ENCODE measurements at places on chromosomes 11 and 22.

DNA sequence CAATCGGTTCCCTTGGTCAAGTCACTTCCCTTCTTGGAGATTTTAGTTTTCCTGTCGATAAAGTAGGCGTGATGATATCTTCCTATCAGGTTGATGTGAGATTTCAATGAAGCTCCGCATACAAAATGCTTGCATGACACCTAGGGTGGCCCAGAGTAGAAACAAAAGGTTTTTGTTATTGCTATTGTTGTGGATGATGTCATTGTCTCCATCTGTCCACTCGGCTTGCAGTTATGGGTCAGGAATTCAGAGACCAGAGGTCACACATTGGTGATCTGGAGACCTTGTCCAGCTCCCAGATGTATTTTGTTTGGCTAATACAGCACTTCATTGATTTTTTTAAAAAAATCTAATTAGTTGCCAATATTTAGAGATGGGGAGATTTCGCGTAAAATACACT lies 382.1 kb downstream of the MN1 start:
- no peak for DNase-seq

GRCh38 chr11:108221911-108222573 lies 396 bp downstream of the NPAT start:
- DNase-seq = peak; percentile 48

DNA sequence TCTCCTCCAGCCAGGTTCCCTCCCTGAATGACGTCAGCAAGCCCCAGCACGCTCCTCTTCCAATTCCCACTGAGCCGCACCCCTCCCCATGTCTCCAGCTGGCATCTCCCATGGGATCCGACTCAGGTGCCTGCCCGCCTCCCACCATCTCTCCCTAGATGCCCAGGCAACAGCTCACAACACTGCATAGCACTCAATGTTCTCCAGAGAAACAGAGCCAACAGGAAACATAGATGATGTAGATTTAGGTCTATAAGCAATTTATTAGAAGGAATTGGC lies 532.3 kb downstream of the BRD1 start:
- no peak for DNase-seq

GRCh38 chr11:88799771-88800500 lies 265.8 kb downstream of the GRM5 start:
- DNase-seq = no peak

- DNase-seq = no peak
Measured at GRCh38 chr22:46653596-46653995, 33.4 kb downstream of the GRAMD4 start.

DNA sequence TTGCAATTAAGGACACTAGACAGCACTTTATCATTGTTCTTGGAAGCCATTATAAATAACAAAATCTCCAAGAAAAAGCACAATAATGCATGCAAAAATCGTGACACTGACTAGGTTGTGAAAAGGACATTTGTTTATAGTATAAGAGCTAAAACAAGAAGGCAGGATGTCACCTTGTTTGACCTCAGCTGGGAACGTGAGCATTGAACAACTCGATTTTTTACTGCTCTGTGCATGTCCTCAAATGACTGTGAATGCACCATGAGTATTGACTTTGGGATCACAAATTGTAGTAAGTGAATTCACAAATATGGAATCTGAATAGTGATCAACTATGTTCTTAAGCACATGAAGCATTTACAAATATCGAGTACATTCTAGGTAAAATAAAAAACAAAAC lies 35.3 kb upstream of the ARHGAP20 start:
- no peak for DNase-seq

DNA sequence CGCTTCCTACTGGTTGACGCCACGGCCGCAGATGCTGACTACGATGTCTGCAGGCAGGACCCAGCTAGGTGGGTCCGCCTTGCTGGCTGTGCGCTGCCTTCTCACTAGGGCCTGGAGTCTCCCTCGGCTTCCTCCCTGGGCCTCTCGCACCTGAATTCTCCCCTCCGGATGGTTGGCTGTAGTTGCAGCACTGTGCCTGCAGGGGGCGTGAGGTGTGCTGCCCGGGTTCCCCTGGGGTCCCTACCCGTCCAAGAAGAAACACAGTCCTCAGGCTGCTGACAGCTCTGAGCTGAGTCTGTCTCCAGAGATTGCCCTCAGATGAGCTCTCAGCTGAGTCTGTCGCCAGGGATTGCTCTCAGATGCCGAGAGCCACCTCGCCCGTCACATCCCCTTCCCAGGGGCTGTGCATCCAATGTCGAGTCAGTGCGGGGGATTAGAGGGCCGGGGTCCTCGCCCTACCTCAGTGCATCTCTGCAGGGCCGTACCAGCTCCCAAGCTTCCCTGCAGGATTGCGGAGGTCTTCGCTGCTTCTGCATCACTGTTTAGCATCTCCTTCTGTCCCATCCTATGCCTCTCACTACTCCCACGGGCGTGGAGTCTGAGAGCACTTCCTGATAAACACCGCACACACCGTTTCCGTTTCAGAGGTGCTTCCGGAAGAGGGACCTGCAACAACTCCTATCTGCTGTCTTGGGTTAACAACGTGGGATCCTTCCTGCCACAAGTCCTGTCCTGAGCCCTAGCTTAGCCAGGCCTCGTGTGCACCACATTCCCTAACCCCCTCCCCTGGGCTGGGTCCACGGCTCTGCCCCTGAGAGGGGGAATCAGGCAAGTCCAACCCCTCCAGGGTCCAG lies 196.9 kb downstream of the CSNK2A3 start:
- DNase-seq = no peak

GRCh38 chr11:128859563-128860441 lies 7.3 kb downstream of the KCNJ1 start:
- DNase-seq = no peak

- peak; percentile 18 for DNase-seq
Measured at GRCh38 chr11:129625930-129626329, 189.7 kb upstream of the TMEM45B start.

DNA sequence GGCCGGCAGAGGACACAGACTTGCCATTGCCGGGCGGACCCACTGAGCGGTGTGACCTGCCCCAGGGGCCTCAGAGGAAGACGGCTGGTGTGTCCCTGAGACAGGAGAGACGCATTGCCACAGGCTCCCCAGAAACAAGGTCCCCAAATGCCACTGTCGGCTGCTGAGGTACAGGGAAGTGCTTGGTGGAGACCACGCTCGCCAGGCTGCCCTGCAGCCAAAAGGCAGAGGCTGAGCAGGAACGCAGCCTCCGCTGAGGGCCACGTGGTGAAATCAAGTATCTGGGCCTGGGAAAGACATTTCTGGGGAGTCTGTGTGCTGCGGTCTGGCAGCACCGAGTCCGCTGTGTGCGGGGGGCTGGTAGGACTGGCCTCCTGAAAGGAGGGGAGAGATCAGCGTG lies 794.9 kb downstream of the BRD1 start:
- no peak for DNase-seq

DNA sequence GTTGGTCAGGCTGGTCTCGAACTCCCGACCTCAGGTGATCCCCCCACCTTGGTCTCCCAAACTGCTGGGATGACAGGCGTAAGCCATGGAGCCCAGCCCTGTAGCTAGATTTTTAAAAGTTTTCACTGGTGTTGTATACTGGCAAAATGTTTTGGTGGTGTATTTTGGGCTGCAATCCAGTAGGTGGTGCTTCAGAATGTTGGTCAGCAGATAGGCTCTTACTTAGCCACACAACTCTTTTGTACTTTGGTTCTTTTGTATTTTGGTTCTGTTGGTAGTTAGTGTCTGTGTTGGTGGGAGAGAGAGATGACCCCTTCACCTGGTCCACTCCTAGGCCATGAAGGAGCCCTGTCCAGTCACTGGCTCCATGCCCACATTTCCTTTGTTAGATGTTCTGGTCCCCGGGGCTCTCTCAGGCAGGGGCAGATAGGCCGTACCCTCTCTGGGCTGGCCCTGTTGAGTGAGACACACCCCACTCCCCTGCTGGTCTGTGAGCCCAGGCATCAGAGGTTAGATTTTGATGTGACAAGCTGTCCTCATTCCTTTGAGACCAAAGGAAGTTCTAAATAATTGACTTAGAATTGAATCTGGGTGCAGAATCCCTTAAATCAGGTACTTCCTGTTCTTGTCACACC lies 123.8 kb downstream of the DDX10 start:
- peak; percentile 26 for DNase-seq

GRCh38 chr22:22599248-22599647 lies 40.2 kb upstream of the PRAME start:
- DNase-seq = no peak

GRCh38 chr11:118290923-118291322 lies 13.6 kb upstream of the CD3E start:
- peak; percentile 47 for DNase-seq

- no peak for DNase-seq
Measured at GRCh38 chr22:24391836-24392217, 35.6 kb upstream of the ADORA2A start.

GRCh38 chr11:130762638-130763037 lies 153.6 kb downstream of the SNX19 start:
- DNase-seq = peak; percentile 33

GRCh38 chr11:122141725-122142124 lies 25.7 kb upstream of the BLID start:
- peak; percentile 38 for DNase-seq

- DNase-seq = no peak
Measured at GRCh38 chr11:97722065-97722464, 1298.7 kb upstream of the CNTN5 start.

- DNase-seq = no peak
Measured at GRCh38 chr22:42061041-42061440, 9.6 kb downstream of the NAGA start.

DNA sequence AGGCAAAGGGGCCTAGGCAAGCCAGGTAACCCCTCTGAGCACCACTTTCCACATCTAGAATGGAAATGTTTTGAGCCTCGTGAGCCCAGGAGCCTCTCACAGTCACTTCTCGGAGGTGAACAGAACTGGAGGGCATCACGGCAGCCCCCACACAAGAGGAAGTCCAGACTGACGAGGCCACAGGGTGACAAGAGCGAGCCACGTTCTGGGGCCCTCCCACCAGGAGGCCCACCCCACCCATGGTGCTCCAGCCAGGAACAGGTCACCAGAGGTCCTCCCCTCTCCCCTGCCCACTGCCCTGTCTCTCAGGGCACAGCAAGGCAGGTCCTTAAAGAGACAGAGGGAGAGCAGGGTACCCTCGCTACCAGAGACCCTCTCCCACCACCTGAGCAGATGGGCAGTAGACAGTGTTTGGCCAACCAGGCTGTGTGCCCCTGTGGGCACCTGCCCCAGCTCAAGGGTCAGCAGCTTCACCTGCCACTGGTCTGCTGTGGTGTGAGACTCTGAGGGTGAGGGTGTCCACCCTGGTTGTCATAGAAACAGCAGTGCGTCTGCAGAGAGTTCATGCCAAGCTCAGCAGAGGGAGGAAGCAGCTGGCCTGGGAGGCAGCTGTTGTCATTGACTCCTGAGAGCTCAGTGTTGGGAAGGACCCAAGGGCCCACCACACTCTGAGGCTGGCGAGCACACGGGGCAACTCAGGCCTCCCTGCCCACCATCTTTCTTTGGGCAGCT lies 31.4 kb downstream of the RSPH14 start:
- DNase-seq = peak; percentile 36

GRCh38 chr11:64759131-64759721 lies 548 bp downstream of the PYGM start:
- no peak for DNase-seq

DNA sequence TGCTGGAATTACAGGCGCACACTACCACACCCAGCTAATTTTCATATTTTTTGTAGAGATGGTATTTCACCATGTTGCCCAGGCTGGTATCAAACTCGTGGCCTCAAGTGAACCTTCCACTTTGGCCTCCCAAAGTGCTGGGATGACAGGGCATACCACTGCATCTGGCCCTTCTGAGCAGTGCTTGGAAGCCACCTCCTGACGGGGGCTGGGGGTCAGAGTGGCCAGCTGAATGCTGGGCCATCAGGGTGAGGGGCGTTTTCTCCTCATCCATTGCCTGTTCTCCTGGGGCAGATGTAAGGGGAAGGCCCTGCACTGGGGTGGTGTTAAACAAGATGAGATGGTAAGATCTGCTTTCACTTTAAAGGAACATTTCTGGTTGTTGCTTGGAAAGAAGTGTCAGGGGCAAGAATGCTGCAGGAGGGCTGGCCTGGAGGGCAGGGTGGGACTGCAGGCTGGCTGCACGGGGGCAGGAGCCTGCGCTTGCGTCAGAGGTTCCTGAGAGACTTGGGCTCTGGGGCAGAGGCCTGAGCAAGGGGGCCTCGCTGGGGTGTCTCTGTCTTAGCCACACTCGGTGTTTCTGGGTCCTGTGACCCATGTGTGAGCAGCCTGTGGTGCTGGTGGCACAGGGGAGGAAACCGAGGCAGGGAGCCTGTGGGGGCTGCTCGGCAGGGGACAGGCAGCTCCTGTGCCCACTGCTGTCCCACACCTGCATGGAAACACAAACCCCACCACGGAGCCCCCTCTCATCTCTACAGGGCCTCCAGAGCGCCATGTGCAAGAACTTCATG lies 17.2 kb downstream of the DGCR6L start:
- DNase-seq = no peak

DNA sequence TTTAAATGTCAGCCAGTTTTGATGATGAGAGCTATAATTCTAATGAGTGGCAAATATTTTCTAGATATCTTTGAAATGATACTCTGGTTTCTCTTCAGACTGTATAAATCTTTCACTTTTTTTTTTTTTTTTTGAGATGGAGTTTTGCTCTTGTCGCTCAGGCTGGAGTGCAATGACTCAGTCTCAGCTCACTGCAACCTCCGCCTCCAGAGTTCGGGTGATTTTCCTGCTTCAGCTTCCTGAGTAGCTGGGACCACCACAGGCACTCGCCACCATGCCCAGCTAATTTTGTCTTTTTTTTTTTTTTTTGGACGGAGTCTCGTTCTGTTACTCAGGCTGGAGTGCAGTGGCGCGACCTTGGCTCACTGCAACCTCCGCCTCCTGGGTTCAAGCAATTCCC lies 113.6 kb downstream of the TEAD1 start:
- no peak for DNase-seq

DNA sequence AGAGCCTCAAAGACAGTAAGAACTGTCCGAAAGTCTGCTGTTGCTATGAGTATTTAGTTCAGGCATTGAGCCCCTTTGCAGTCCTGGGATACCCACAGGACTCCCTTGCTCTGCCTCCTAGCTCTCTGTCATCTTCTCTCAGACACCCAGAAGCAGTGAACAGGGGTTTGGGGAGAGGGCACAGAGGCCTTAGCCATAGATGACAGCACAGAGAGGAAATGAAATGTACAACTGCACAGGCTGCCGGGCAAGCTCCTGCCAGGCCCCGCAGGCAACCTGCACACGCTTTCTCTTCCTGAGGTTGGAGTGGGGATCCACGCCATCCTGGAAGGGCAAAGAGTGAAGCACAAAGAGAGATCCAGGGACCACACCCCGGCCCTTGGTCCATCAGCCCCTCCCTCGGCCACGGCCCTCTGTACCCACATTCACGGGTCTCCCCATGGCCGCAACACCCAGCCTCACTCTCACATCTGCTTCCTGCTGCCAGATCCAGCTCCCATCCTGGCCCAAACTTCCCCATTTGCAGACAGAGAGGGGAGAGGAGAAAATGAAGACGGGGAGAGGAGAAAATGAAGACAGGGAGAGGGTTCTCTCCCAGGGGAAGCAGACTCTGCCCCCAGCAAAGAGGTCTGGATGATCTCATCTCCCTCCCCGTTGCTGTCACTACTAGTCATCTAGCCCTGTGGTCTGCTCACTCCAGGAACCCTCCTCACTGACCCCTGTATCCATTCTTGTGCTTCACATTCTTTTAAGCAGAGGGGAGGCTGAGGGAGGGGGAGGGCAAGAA lies 40.7 kb downstream of the CD6 start:
- DNase-seq = no peak

GRCh38 chr11:8792710-8793109 lies 110.1 kb downstream of the RPL27A start:
- no peak for DNase-seq

- DNase-seq = no peak
Measured at GRCh38 chr11:58688789-58689503, 42.8 kb downstream of the GLYAT start.

GRCh38 chr11:113998574-113998973 lies 23.7 kb downstream of the HTR3A start:
- no peak for DNase-seq

- no peak for DNase-seq
Measured at GRCh38 chr22:27947448-27947847, 28.4 kb upstream of the PITPNB start.

Measured in NCI-H1417 (cell line).